ENCODE measurements at places on chromosomes 3 and 15.
A peak's percentile ranks its signal among the peaks of the same experiment; 100 is the strongest.

DNA sequence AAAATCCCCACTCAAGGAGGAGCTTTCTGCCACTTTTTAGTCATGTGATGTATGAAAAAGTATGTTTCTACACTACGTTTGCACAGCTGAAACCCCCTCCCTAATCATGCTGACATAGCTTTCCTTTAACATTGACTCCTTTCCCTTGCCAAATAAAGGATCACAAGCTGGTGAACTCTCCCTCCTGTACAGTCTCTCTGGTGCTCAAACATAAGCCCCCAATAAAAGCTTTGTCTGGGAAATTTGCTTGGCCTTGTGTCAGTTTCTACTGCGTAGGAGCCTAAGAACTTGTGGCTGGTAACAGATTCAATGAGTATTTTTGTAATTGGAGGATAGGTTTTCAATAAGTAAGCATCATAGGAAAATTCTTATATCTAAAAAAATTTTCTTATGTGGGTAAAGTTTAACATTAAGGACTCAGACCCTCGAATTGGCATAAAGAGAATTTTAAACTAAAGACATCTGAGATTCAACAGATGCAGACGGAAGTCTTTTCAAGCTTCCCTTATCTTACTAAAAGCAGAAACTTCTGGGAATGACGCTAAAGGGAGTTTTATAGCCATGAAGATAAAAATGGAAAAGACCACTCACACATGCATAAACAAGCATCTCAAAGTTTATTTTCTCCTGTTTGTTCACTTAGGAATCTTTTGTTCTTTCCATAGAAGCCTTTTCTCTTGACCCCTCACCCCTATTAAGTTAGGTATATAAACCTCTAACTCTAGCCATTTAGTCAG, 44.1 kb upstream of the P2RY1 start:
- DNase-seq = no peak

DNA sequence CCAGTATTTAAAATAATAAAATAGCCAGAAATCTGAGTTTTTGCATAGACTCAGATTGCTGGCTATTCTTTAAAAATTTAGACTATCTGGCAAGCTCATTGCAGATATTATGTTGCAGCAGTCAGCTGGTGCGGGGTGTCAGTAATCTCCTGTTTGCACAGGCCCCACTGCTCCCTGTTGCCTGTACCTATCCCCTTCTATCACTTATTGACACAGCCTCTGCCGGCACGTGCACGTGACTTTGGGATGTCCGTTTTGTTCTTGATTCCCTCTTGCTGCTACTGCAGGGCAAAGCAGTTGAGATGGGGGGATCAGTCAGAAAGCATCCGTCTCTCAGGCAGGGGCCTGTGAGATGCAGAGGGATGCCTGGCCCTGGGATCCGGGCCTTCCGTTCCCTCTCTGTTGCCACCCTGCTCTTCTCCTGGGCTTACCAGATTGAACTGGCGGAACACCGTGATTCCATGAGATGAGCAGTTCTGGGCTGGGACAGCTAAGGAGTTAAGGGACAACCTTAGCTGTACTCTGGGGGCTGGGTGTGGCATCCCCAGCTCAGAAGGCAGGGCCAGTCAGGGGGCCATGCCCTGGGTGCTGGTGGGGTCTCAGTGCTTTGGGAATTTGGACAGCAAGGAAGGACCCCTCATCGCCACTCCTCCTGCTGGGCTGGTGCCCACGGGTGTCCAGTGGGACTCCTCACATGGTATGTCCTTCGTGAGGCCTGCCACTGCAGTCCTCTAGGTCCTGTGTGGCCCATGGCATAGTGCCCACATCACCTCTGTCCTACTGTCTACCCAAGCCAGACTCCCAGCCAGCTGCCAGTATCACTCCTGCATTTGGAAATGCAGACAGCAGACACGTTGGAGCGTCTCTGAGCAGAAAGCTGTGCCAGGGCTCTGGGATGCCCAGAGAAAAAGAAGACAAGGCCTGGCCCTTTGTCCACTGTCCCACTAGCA, 11.8 kb downstream of the MRAS start:
- no peak for DNase-seq

GRCh38 chr15:74891469-74891868, 1.6 kb downstream of the MPI start:
- peak; percentile 25 for DNase-seq

DNA sequence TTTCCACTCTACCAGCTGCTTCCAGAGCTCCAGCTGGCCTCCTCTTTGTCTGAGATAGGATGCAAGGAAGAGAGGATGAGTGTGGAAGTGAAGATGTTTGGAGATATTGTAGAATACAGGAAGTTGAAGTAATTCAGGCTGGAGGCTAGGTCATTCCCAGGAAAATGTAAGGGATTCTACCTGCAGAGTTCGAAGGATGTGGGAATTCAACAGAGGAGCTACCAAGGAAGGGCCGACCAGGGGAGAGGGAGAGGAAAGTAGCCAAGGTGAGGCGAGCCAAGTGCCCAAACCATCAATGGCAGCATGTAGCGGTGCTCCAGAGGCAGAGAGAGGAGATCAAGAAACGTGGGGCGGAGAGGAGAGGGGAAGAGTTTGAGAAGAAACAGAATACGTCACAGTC, 49.0 kb upstream of the EPHB3 start:
- no peak for DNase-seq

DNA sequence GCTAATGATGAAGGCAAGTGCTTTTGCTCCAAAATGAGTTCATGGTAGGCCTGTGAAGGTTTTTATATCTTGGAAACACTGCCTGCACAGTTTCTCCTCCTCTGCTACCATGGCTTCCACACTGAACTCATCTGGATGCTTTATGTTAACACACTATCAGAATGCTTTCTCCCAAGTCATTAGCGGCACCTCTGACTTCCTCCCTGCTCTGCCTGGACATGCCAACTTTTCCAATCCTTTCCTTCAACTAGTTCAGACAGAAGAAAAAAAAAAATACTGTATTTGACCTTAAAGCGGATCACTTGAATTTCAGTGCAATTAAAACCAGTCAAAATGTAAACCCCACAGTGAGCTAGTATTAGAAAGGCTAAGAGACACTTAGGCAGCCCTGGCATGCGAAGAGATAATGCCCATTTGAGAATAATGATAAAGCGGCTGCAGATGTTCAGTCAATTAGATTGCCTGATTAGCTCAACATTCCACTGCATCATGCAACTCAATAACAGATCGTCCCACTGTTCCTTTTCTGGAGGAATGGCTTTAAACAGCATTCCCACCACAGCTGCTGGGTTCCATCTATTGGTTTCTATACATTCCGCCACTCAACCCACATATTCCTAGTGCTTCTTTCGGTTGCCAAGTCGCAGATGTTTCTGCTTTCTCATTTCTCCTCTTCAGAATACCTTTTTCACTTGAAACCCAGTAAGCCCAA, 51.7 kb downstream of the CNTN3 start:
- DNase-seq = no peak

DNA sequence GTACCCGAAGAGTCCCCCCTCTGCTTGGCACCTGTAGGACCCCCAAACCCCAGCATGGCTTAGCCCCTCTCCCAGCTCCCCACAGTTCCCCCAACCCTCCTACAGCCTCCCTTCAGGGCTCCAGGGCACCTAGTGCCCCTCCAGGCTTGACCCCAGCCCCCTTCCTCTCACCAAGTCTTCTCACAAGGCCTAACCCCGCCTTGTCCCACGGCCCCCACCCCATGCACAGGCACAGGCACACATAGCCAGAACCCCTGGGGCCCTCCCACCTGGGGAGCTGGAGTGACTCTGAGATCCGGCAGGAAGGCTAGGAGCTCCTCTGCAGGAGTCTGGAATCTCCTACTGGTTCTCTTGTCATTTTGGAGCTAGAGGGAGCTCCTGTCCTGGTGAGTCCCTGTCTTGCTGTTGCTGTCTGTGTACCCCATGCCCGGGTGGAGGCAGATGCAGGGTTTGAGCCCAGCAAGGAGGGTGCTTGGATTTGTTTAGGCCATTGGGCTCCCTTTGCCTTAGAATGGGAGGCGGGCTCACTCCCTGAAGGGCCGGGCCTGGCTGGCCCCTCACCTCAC, 39.6 kb downstream of the KLF13 start:
- DNase-seq = no peak

GRCh38 chr3:64340641-64341101, 115.4 kb upstream of the PRICKLE2 start:
- DNase-seq = no peak

GRCh38 chr15:35443376-35443775, 102.6 kb downstream of the DPH6 start:
- DNase-seq = no peak

- no peak for DNase-seq
These were observed 39.9 kb downstream of the PLXNA1 start for GRCh38 chr3:127022849-127023248.

GRCh38 chr15:87846746-87847145, 409.8 kb downstream of the NTRK3 start:
- DNase-seq = no peak

DNA sequence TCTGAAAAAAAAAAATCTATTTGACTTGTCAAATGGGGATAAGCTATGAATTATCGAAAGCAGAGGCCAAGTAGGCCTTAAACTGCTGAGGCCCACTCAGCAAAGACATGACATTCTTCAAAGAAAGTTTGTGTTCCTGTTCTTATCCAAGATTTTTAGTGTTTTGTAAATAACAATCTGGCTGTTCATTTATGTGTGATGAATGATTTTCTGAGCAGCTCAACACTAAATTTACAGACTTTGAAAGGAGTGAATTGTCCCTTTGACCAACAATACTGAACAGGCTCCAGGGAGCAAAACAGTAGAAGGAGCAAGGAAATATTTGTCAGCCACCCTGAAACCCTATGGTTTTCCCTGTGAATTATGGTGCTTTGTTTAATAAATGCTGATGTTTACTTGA, 512.6 kb upstream of the NAALADL2 start:
- DNase-seq = no peak

DNA sequence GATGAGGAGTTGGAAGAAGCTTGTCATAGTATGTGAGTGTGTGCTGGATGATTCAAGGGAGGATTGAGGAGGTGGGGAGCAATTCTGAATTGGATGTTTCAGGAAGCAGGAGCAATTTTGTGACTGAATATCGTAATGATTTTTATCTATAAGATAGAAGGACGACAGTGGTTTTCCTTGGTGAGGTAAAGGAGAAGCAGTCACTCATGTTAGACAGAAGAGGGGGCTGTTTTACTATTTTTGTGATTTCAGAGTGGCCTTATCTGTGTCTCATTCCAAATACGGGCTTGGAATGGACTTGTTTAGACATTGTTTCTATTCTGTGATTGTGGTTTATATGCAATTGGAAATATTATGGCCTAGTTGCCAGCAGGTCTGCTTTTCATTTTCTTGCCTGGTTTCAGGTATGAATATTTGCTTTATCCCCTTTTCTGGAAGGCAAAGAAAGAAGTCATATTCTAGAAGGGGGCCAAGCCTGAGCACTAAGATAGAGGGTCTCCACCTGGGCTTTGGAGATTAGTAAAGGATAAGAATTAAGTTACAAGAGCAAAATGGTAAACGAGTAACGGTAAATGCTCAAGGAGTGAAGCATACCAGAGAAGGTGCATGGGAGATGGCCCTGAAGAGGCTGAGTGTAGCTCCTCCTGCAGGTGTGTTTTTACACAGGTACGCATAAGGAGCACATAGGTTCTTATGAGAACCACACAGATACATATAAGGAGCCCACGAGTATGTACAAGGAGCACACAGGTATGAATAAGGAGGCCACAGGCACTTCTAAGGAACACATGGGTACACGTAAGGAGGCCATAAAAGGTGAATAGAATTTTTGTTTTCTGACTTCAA, 124.6 kb upstream of the KCNAB1 start:
- peak; percentile 67 for DNase-seq

- no peak for DNase-seq
These were observed 414.6 kb upstream of the ARPP21 start for GRCh38 chr3:35224565-35225295.

DNA sequence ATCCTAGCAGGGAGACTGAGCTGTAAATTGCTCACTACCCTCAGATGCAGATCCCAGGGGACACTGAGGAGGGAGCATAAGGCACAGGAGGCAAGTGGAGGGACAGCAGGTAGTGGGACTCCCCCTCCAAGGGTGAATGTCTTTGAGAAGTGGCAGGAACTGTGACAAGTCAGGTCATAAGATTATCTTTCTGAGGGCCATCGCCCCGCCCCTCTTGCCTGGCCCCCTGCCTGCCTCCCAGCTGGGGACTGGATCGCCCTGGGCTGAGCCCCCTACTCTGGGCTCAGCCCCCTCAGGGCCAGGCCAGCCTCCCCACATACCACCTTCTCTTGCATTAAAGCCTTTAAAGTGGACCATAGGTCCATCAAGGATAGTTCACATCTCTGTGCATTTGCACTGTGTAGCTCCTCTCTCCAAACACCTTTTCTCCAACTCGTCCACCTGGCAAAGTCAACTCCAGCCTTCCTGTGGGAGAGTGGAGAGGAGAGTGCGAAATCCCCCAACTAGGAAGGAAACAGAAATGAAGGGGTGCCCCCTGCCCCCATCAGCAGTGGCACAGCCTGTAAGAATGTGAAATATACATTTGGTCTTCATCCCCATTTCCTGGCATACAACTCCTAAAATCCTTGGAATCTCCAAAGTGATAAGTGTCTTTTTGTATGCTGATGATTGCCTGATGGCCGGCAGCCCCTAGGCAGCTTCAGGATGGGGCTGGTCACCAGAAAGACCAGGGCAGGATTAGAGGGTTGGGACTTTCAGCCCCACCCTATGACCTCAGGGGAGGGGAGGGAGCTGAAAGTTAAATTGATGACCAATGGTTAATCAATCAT, 14.7 kb downstream of the PIF1 start:
- DNase-seq = no peak

DNA sequence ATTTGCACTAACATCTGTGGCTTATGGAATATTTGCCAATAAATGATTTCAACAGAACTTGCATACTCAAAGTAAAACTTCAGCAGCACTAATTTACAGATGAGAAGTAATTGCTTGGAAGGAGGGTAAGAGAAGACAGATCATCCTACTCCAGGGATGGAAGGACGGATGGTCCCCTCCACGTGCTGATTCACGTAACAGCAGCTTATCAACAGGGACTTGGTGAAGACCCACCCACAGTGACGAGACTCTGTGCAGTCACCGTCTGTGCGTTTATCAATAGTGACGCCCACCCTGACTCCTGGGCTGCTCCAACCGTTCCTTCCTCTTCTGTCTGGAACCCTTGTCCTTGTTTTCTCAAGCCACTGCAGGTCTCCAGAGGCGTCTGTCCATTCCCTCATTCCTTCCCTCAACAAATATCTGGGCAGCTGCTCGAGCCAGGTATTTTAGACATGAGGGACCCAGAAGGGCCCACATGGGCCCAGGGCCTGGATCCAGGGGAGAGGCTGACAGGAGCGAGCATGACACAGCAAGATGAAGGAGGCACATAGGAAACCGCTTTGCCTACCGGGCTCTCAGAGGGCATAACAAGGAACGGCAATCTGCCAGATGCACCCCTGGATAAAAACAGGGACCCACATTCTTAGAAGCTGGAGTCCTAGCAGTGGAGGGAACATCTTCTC, 33.3 kb downstream of the PCSK6 start:
- DNase-seq = no peak

- no peak for DNase-seq
These were observed 99.6 kb downstream of the PGPEP1L start for GRCh38 chr15:98907927-98908471.

DNA sequence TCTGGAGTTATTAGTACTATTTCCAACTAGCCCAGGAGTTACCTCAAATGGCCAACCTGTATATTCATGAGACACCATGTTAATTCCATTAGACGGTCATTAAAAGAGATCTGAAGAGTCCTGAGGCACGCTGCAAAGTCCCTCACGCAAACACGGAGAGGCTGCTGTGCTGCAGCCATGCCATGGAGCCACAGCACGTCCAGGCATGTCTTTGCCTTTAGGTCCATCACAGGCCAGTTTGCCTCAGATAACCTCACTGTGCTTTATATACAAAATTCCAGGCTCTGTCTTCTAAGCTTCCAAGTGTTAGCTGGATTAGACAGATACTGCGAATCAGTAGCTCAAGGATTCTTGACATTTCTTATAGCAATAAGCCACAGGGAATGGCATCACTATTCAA, 9.8 kb upstream of the PLAAT1 start:
- no peak for DNase-seq
